ENCODE measurements at places on chromosomes 11 and 22. TPM values are rescaled to one million over a fixed set of nuclear protein-coding genes. Genes with fewer than 3 reads are reported as not detected.

The SLC5A1 gene
- total RNA-seq, result not detected

The GAS2L1 gene
- 3.7 TPM for total RNA-seq

The ARHGAP32 gene
- total RNA-seq, result 77.4 TPM

The DENND5A gene
- 108 TPM for total RNA-seq

The CBX7 gene
- 4.7 TPM for total RNA-seq

The DUSP18 gene
- total RNA-seq, result 21.9 TPM

The CCDC188 gene
- 1.5 TPM for total RNA-seq

The PATE4 gene
- not detected for total RNA-seq

The SNX32 gene
- 10.8 TPM for total RNA-seq

The IGF2 gene
- 14.0 TPM for total RNA-seq

The OR52B6 gene
- not detected for total RNA-seq

The PLXNB2 gene
- 52.4 TPM for total RNA-seq

The MYOD1 gene
- not detected for total RNA-seq

All from temporal lobe (tissue), 4 donors.